ENCODE measurements at places on chromosomes 2 and 18.

GRCh38 chr2:216663106-216663505 lies 29.9 kb downstream of the IGFBP2 start:
- DNase-seq = no peak

DNA sequence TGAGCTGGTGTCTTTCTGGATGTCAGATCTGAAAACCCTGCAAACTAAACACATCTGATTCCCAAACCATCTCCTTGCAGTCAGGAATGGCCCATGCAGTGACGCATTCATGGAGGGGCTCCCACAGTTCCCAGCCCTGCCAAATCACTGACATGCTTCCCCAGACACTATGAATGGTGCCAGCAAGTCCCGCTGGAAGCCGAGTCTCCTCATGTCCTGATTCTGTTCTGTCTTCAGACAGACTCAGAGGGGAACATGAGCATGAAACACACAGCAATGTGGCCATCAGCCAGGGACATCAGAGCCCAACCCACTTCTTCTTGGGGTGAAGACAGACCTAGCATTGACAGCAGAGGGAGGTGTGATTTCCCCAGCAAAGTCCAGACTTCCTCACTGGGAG lies 83.7 kb downstream of the TTC32 start:
- DNase-seq = no peak

DNA sequence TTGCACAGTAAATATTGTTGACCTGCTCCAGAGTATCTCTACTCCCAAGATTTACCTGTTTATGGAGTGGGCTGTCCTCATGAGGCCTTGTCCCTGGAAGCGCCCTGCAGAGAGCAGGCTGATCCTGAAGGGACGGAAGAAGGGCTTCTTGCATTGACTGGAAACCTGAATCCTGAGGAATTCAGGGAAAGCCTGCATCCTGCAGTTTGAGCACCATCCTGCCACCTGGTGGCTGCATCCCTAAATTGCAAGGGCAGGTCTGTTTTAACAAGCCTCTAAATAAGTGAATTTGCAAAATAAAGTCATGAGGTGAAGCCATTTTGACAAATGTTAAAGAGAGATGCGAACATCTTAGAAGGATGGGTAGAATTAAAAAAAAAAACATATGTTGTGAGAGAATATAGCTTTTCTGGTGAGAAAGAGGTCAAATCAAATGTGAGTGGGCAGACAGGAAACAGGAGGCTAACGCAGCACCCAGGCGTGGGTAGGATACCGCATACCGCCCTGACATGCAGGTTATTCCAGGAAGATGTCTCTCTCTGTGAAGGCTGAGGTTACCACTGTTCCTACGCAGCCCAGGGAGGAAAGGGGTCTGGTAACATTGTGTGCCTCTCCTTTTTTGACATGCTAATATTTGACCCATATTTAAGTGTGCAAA lies 754.9 kb downstream of the RNF144A start:
- peak; percentile 35 for DNase-seq

- DNase-seq = no peak
These were observed 797 bp upstream of the GRHL1 start for GRCh38 chr2:9950521-9951271.

DNA sequence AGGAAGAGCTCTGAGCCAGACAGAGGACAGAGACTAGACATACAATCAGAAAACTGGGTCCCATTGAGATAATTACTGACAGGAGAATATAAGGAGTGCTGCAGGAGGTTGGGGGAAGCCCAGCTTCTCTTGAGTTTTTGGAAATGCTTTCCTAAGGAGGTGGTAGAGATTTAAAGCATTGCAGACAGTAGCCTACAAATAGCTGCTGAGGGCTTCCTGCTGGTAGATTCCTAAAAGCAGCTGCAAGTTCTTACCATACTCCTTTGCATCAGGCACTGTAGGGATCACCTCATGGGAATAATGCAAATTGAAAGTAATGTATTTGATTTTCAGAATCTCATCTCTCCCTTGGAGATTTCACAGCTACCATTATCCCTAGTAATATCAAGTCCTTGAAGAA lies 902.6 kb upstream of the GCFC2 start:
- no peak for DNase-seq

DNA sequence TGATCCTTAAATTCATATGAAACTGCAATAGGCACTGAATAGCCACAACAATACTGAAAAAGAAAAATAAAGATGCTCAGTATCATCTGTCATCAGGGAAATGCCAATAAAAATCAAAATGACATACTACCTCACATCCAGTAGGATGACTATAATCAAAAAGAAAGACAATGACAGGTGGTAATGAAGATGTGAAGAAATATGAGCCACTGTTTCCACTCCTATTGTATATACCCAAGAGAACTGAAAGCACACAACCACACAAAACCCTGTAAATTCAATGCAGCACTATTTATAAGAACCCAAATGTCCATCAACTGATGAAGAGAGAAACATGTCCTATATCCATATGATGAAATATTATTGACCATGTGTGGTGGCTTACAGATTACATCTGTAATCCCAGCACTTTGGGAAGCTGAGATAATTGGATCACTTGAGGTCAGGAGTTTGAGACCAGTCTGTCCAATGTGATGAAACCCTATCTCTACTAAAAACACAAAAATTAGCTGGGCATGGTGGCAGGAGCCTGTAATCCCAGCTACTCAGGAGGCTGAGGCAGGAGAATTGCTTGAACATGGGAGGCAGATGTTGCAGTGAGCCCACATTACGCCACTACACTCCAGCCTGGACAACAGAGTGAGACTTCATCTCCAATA lies 39.9 kb downstream of the MAP3K2 start:
- DNase-seq = no peak

- no peak for DNase-seq
These were observed 260.0 kb upstream of the HS6ST1 start for GRCh38 chr2:128578406-128579390.

- no peak for DNase-seq
These were observed 37.9 kb downstream of the MOGAT1 start for GRCh38 chr2:222709191-222709891.

DNA sequence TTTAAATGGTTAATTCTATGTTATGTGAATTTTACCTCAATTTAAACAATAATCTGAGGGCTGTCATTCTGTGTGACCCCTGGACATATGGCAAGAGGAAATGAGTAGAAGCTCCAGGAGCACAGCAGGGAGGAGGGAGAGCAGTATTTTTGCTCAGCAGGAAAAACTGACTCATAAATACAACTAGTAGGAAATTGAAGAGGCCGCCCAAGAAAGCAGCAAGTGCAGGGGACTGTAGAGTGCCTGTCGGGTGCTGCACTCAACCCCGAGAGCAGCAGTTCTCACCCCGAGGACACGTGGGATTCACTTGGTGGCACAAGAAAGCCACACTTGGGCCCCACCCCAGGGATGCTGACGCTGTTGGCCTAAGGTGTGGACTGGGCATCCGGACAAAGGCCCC lies 60.8 kb downstream of the NPAS2 start:
- no peak for DNase-seq

DNA sequence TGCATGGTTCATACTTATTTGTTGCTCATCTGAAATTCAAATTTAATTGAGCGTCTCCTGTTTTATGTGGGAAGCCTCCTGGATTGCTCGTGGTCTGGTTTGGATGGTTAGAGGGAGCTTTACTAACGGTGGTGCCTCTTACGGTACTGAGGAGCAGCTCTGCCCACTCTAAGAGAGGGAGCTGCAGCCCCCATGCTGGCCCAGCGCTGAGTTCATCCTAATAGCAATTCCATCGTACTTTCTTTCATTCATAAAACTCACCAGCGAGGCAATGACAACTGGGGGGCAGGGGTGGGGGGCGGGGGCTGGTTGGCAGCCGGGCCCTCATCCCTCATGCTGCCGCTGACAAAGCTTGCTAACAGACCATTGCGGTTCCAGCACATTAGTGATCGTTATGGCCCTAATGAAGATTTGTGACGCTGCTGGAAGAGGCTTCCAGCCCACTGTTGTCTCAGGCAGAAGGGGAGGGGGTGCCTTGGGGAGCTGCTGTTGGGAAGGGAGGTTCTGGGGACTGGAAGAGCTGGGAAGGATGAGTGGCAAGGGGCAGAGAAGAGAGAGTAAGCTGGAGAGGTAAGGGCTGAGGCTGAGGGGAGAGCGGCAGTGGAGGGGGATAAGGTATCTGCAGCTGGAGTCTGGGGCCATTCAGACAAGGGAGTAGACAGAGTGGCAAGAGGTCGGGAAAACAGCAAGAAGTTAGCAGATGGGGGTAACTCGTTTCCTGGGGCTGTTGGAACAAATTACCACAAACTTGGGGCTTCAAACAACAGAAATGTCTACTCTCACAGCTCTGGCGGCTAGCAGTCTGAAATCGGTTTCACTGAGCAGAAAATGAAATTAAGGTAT lies 238.1 kb downstream of the LPIN1 start:
- no peak for DNase-seq

DNA sequence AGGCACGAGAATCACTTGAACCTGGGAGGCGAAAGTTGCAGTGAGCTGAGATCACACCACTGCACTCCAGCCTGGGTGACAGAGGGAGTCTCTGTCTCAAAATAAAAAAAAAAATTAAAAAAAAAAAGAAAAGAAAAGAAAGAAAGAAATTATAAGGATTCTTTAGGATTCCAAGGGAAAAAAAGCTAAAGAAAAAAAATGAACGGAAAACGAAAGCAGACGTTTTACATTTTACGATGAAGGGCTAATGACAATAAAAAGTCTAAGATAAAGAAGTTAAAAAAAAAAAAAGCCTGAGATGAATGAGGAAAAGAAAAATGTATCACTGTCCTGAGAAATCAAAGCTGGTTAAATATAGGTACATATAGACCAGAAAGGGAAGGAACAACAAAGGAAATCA lies 58.5 kb downstream of the SOS1 start:
- no peak for DNase-seq

GRCh38 chr2:126893606-126894005 lies 5.1 kb upstream of the TEX51 start:
- no peak for DNase-seq

- no peak for DNase-seq
These were observed 216.4 kb upstream of the MYT1L start for GRCh38 chr2:2547451-2547850.

GRCh38 chr2:202037086-202037485 lies 3.4 kb downstream of the FZD7 start:
- DNase-seq = no peak

- no peak for DNase-seq
These were observed 3.5 kb downstream of the CDK5R2 start for GRCh38 chr2:218962859-218963492.

- peak; percentile 23 for DNase-seq
These were observed 521.9 kb downstream of the EPHA4 start for GRCh38 chr2:221050020-221050795.

GRCh38 chr18:52046842-52047241 lies 293.2 kb upstream of the DCC start:
- no peak for DNase-seq

GRCh38 chr2:67625690-67626475 lies 228.8 kb downstream of the ETAA1 start:
- DNase-seq = no peak

DNA sequence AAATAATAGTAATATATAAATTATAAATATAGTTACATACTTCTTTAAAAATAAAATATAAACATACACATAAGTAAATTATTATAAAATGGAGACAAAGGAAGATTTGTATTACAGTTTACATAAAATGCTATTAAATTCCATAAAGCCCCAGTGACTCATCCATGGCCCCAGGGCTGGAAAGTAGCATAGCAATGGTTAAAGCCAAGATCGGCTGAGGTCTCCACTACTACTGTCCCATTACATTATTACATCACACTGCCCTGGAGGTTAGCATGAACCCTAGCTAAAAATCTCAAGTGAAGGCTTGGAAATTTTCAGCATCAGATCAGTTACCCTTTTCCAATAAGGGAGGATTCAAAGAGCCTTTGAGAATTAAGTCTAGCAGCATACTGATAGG lies 936.2 kb downstream of the DSC3 start:
- DNase-seq = no peak

DNA sequence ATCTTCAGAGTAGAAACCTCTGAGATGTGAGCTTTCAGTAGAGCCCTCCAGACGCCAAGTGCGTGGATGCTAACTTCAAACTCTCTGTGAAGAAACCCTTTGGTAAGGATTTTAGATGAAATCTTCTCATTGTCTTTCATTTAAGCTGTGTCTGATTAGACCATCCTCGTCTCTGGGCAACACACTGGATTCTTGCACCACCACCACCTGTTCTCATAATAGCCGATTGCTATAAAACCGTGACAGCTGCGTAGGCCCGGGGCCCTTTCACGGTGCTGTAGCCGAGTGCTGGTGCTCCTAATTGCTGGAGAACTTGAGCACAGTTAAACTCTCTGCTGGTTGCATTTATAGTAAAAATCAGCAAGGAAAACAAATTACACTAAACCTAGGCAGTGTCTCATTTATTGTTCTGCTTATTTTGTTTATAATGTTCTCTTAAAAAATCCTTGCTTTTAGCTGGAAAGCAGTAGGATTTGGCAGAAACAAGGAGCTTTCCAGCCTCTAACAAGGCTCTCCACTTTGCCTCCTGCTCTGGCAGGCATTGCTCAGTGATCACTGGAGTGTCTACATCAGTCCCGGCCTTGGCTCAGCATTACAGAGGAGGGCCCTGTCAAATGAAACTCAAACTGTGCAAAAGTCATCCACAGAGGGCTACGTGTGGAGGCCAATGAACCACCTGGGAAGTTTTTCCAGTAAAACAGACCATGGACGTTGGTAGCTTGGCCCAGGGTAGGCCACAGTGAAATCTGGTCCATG lies 40.9 kb upstream of the MBP start:
- no peak for DNase-seq

- no peak for DNase-seq
These were observed 98.3 kb downstream of the GRB14 start for GRCh38 chr2:164523009-164523408.

DNA sequence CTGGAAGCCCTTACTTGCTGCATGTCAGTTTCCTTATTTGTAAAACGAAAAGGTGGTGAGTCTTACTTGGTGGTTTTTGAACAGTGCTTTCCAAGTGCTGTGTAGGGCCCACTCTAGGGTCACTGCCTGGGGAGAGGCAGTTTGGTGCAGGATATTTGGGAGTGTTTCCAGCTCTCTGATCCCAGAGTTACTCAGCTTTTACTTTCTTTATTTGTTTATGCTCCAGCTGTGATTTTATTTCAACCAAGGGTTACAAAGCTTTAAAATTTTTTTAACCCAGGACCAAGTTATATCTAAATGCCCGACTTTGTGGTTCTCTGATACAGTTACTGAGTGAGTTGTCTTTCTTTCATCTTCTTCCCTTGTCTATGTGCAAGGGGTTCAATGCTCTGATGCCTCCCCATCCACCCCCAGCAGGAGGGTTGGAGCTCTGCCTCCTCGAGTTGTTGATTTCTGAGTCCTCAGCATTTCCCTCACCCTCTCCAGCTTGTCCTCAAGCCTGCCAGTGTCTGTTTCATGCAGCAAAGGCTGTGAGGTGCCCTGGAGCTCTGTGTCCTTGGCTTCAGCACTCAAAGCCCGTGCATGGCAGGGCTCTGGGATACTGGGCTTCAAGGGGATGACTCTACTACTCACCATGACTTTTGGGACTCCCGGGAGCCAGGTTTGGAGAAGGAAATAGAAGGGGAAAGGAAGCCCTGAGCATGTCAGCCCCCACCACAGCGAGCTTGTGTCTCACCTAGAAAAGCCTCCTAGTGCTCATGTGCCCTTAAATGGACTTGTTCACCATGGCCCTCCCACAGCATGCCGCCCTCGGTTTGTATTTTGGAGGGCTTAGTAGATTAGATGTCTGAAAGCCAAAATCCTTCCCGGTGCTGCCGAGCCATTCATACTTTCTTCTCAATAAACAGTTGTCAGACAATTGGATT lies 236.8 kb downstream of the SETBP1 start:
- no peak for DNase-seq
